ENCODE measurements at places on chromosomes 6 and 20.
A peak's percentile ranks its signal among the peaks of the same experiment; 100 is the strongest.

- H3K27ac ChIP-seq: no peak overlapping the region
- DNase-seq: no peak
- no peaks in the 10 kb centered on the region for H3K27me3 ChIP-seq
- H3K36me3 ChIP-seq: no peaks in the 10 kb centered on the region
- peaks cover 51% of the 10 kb centered on the region for H3K4me1 ChIP-seq
- H3K4me3 ChIP-seq: no peak overlapping the region
Observed at GRCh38 chr20:49981218-49982071, 1.3 kb upstream of the SNAI1 start.

DNA sequence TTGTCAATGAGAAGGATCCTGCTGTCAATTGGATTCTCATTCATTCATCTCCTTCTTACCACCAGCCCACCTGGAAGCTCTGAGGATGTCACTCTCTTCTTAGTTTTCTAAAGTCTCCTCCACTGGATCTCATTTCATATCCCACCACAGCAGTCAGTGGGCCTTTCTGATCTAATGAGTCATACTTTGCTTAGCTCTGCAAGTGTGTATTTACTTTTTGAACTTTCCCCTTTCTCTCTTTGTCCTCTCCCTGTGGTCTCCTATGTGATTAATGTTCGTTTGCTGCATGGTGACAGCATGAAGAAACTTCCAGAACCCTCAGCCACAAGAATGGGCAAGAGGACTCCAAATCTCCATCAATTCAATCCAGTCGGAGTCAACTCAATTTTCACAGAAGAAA, 63.6 kb upstream of the SYNDIG1 start:
- H3K4me1 ChIP-seq: no peaks in the 10 kb centered on the region
- no peak for DNase-seq
- H3K27ac ChIP-seq: no peak overlapping the region
- H3K36me3 ChIP-seq: no peaks in the 10 kb centered on the region
- no peaks in the 10 kb centered on the region for H3K27me3 ChIP-seq

- no peak overlapping the region for H3K4me3 ChIP-seq
- H3K4me1 ChIP-seq: no peaks in the 10 kb centered on the region
- H3K27ac ChIP-seq: no peak overlapping the region
- H3K27me3 ChIP-seq: no peaks in the 10 kb centered on the region
Observed at GRCh38 chr6:79989641-79990040, 14.8 kb upstream of the TTK start.

- no peaks in the 10 kb centered on the region for H3K27me3 ChIP-seq
- no peaks in the 10 kb centered on the region for H3K36me3 ChIP-seq
- no peaks in the 10 kb centered on the region for H3K4me1 ChIP-seq
- no peak overlapping the region for H3K27ac ChIP-seq
- no peak overlapping the region for H3K4me3 ChIP-seq
Observed at GRCh38 chr6:75943381-75943780, 129.1 kb downstream of the IMPG1 start.

GRCh38 chr20:59165396-59165795, 1.8 kb downstream of the ZNF831 start:
- H3K36me3 ChIP-seq: no peaks in the 10 kb centered on the region
- no peaks in the 10 kb centered on the region for H3K4me1 ChIP-seq
- H3K4me3 ChIP-seq: no peak overlapping the region
- H3K27me3 ChIP-seq: no peaks in the 10 kb centered on the region
- no peak for DNase-seq

DNA sequence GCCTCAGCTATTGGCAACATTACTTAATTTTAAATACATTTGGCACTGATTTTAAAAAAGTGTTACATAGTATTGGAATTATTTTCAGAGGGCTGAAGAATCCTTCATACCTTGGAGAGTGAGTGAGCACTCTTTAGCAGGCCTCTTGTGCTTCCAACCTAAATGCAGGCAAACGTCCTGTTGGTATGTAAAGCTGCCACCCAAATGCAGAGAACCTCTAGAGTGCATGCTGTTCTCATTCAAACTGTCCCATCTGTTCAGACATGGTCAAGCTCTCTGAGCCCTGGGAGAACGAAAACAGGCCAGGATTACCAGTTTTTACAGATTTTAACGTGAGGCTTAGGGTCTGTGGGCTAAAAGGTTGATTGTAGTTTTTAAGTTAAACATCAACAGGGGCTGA, 378.0 kb upstream of the FLRT3 start:
- H3K27ac ChIP-seq: no peak overlapping the region
- H3K4me3 ChIP-seq: no peak overlapping the region
- H3K36me3 ChIP-seq: no peaks in the 10 kb centered on the region

GRCh38 chr6:106685833-106686232, 56.5 kb downstream of the QRSL1 start:
- H3K4me1 ChIP-seq: no peaks in the 10 kb centered on the region
- H3K4me3 ChIP-seq: no peak overlapping the region
- H3K27me3 ChIP-seq: no peaks in the 10 kb centered on the region
- H3K27ac ChIP-seq: no peak overlapping the region
- no peak for DNase-seq

- no peak overlapping the region for H3K27ac ChIP-seq
- no peak for DNase-seq
- H3K27me3 ChIP-seq: no peaks in the 10 kb centered on the region
- peaks cover 20% of the 10 kb centered on the region for H3K36me3 ChIP-seq
Observed at GRCh38 chr6:7392402-7392801, 2.8 kb downstream of the RIOK1 start.

- H3K36me3 ChIP-seq: no peaks in the 10 kb centered on the region
- no peaks in the 10 kb centered on the region for H3K4me1 ChIP-seq
- H3K4me3 ChIP-seq: no peak overlapping the region
- no peak for DNase-seq
Observed at GRCh38 chr6:73803562-73804241, 107.7 kb downstream of the CD109 start.

GRCh38 chr6:81067057-81067456, 685.4 kb downstream of the TENT5A start:
- H3K27me3 ChIP-seq: no peaks in the 10 kb centered on the region
- no peak overlapping the region for H3K27ac ChIP-seq
- no peak for DNase-seq
- no peaks in the 10 kb centered on the region for H3K4me1 ChIP-seq
- H3K4me3 ChIP-seq: no peak overlapping the region
- no peaks in the 10 kb centered on the region for H3K36me3 ChIP-seq

DNA sequence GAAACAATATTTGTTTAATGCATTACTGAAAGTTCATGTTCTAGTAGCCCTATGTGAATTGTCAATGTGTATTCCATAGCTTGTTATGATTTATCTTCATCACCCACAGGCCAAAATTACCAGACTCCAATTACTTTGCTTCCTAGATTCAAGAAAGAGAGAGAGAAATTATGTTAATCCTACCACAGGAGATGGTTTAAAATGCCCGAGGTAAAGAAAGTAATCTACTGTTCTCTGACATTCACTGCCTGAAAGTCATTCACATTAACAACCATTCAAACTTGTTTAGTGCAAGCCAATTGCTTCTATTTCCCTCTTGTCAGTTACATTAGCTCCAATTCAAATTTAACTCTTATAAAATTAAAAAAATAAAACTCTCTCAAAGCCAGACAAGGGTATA, 260.4 kb upstream of the THEMIS start:
- H3K27ac ChIP-seq: no peak overlapping the region
- H3K4me1 ChIP-seq: peaks cover 10% of the 10 kb centered on the region
- H3K4me3 ChIP-seq: no peak overlapping the region
- H3K27me3 ChIP-seq: no peaks in the 10 kb centered on the region
- H3K36me3 ChIP-seq: no peaks in the 10 kb centered on the region

DNA sequence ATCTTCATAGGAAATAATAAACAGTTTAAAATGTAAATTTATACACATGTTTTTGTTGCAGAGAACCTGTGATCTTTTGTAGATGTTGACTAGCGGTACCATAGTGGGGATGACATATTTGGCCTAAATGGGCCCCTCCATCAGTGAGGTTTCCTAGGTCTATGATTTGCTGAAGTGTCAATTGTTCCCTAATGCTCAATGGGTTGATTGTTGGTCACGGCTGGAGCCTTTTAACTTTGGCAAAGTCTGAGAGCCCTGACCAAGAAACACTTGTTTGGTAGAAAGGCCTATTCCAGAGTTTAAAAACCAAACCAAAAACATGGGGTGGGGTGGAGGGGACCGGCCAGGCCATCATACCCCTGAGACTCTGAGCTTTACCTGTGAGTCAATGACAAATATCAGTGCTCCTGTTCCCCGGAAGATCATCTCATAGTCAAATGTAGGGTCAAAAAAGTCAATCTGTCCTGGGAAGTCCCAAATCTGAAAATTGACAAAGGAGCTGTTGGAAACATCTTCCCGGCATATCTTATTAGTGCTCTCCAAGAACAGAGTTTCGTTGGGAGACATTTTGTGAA, 25.1 kb downstream of the RRAGD start:
- no peaks in the 10 kb centered on the region for H3K27me3 ChIP-seq
- no peaks in the 10 kb centered on the region for H3K4me1 ChIP-seq
- H3K36me3 ChIP-seq: no peaks in the 10 kb centered on the region
- no peak for DNase-seq
- no peak overlapping the region for H3K4me3 ChIP-seq

- no peaks in the 10 kb centered on the region for H3K36me3 ChIP-seq
- no peak for DNase-seq
- H3K27me3 ChIP-seq: no peaks in the 10 kb centered on the region
- H3K27ac ChIP-seq: no peak overlapping the region
- H3K4me3 ChIP-seq: no peak overlapping the region
Observed at GRCh38 chr6:149651056-149651455, 2.5 kb upstream of the KATNA1 start.

- no peaks in the 10 kb centered on the region for H3K4me1 ChIP-seq
- H3K4me3 ChIP-seq: no peak overlapping the region
- no peak for DNase-seq
- no peak overlapping the region for H3K27ac ChIP-seq
Observed at GRCh38 chr6:110509617-110510241, 33.3 kb upstream of the SLC22A16 start.

DNA sequence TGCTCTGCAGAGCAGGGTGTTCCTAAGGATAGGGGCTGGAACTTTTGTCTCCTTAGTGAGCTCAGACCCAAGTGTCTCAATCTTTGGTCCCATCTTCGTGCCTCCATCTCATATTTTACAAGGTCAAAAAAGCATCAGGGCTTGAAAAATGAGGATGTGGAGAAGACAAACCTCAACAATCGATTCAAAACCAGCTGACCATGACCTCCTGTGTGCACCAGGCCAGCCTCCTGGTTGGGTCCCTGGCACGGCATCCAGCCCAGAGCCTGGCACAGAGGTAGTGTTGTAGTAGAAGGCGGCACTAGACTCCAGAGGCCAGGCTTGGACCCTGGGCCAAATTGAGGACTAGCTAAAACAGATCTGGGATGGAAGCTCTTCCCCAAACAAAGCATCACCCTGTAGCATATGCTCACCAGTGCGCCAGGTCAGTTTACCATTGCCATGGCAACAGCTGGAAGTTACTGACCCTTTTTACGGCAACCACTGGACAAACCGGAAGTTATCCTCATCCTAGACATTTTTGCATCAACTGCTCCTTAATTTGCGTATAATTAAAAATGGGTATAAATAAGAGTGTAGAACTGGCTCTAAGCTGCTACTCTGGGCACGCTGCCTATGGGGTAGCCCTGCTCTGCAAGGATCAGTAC, 69.3 kb upstream of the BLCAP start:
- no peaks in the 10 kb centered on the region for H3K36me3 ChIP-seq
- H3K4me3 ChIP-seq: no peak overlapping the region
- H3K27ac ChIP-seq: no peak overlapping the region
- no peak for DNase-seq
- H3K27me3 ChIP-seq: peaks cover 62% of the 10 kb centered on the region
- no peaks in the 10 kb centered on the region for H3K4me1 ChIP-seq

DNA sequence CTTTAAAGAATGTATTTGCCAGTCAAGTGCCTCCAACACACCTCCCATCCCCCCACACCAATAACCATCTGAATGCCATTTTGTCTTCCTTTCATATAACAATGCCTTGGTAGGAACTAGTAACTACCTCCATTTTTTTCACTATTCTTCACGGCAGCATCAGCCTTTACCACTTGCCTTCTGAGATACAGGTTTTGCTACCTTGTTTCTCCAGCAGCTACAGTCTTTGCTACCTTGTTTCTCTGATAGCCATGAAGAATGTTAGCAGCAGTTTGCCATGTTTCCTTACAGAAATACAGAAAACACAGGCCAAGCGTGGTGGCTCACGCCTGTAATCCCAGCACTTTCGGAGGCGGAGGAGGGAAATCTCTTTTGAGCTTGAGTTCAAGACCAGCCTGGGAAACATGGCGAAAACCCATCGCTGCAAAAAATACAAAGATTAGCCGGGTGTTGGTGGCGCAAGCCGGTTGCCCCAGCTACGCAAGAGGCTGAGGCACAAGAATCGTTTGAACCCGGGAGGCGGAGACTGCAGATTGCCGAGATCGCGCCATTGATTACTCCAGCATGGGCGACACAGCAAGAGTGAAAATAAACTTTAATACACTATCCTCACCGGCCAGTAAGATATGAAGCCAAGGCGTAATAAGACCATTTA, 100.9 kb downstream of the HFE start:
- no peaks in the 10 kb centered on the region for H3K4me1 ChIP-seq
- H3K36me3 ChIP-seq: no peaks in the 10 kb centered on the region
- H3K27ac ChIP-seq: peak overlapping the region; percentile 81
- no peak for DNase-seq
- no peaks in the 10 kb centered on the region for H3K27me3 ChIP-seq

- no peaks in the 10 kb centered on the region for H3K4me1 ChIP-seq
- H3K4me3 ChIP-seq: no peak overlapping the region
- no peaks in the 10 kb centered on the region for H3K27me3 ChIP-seq
- H3K36me3 ChIP-seq: no peaks in the 10 kb centered on the region
- no peak overlapping the region for H3K27ac ChIP-seq
Observed at GRCh38 chr6:40358473-40359460, 228.4 kb downstream of the LRFN2 start.

DNA sequence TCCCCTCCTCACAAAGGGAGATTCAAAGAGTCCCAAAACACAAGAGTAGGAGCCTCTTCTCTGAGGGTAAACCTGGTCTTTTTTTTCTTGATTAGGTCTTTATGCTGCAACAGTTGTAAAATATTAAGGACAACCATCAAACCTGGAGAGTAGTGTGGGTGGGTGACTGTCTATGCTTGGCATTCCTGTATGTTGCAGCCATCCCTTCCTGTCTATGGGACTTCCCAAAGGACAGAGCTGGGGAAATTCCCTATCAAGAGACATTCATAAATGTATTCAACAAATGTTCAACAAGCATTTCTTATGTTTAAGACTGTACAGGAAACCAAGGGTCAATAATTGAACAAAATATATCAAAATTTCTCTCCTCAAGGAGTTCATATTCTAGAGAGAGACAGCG, 5.5 kb downstream of the BTN2A2 start:
- H3K27me3 ChIP-seq: no peaks in the 10 kb centered on the region
- H3K27ac ChIP-seq: no peak overlapping the region
- DNase-seq: no peak
- H3K4me1 ChIP-seq: no peaks in the 10 kb centered on the region

Measured in tibial artery (tissue), 4 donors.